ENCODE measurements at places on chromosomes 5 and 9.

- DNase-seq: no peak
Observed at GRCh38 chr5:118293378-118293777, 695.0 kb downstream of the DTWD2 start.

GRCh38 chr9:138023394-138024124 lies 146.0 kb downstream of the CACNA1B start:
- no peak for DNase-seq

DNA sequence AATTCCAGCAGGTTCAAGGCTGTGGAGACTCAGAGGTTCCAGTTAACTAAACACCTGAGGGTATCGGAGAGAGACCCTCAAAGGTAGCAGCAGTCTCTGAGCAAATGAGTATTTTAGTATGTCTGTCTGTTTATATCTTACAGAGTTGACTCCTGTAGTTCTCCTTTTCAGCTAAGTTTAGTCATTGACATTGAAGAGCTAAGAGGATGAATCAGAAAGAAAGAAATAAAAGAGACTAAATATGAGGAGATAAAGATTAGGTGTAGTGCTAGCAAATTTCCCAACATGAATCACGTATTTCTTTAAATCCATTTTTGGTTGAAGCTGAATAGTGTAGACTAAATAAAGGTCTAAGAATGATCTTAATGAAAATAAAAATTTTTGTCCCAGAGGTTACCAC lies 474.0 kb upstream of the RGMB start:
- no peak for DNase-seq

DNA sequence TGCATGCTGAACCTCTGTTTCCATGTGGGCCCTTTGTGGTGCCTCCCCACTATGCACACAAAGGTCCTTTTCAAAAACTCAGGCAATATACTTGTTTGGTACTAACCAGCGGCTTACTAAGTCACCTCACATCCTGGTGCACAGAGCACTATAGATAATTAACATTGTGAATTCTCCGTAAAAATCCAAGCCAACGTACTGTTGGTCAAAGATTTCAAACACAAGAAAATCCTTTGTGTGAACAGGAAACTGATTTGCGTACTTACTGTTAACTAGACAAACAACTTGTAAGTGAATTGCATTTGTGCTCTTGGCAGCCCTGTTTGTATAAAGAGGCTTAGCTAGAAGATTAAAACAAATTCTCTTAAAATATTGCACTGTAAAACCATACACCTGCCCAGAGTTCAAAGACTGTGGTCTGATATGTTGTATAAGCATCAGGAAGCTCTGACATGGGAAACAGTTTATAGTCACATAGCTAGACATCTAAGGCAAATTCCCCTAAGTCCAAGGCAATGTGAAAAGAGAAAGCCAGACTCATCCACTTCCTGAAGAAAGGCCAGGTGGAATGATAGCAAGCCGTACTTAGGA lies 125.0 kb upstream of the SLC12A2 start:
- no peak for DNase-seq

GRCh38 chr5:54357408-54358058 lies 47.2 kb upstream of the ARL15 start:
- no peak for DNase-seq

GRCh38 chr9:135848341-135849047 lies 58.9 kb downstream of the CAMSAP1 start:
- no peak for DNase-seq

- no peak for DNase-seq
Observed at GRCh38 chr5:134028496-134028895, 23.7 kb upstream of the VDAC1 start.

GRCh38 chr9:117987945-117988344 lies 283.7 kb downstream of the TLR4 start:
- DNase-seq: no peak

- DNase-seq: no peak
Observed at GRCh38 chr9:136364942-136365774, 1.6 kb upstream of the DNLZ start.

DNA sequence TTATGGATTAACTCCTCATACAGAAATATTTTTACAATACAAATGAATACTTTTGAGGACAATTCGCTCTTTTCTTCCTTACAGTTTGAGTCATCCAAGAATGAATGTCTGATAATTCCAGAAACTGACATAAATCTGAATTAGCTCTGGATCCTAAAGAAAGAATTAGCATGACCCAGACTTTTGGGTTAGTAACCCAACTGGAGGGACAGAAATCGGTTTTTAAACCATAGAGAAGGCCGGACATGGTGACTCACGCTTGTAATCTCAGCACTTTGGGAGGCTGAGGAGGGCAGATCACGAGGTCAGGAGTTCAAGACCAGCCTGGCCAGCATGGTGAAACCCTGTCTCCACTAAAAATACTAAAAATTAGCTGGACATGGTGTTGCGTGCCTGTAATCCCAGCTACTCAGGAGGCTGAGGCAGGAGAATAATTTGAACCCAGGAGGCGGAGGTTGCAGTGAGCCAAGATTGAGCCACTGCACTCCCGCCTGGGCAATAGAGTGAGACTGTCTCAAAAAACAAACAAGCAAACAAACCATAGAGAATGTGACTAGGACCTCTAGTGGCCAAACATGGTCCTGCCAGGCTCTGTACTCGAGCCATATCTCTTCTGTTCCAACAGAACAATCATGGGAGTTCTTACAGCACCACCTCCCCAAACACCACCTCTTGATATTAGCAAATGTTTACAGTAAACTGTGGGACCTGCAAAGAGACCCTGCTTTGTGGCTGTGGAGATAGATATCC lies 44.8 kb downstream of the LURAP1L start:
- DNase-seq: no peak

GRCh38 chr5:151040211-151040747 lies 19.9 kb downstream of the GPX3 start:
- no peak for DNase-seq

GRCh38 chr5:17436350-17436749 lies 61.7 kb upstream of the TAF11L2 start:
- DNase-seq: no peak

- DNase-seq: no peak
Observed at GRCh38 chr9:90198956-90199355, 443.7 kb downstream of the DIRAS2 start.

- no peak for DNase-seq
Observed at GRCh38 chr5:109779036-109779735, 89.5 kb downstream of the MAN2A1 start.
